ENCODE measurements at places on chromosomes 12 and 14.
A peak's percentile ranks its signal among the peaks of the same experiment; 100 is the strongest.

- no peak for DNase-seq
These were observed 24.2 kb downstream of the SH2B3 start for GRCh38 chr12:111429828-111430432.

- DNase-seq, result no peak
These were observed 18.0 kb downstream of the SLC7A7 start for GRCh38 chr14:22797017-22797917.

- DNase-seq, result no peak
These were observed 55.2 kb downstream of the SPTB start for GRCh38 chr14:64824471-64824870.

GRCh38 chr12:21459474-21459873 lies 22.0 kb downstream of the PYROXD1 start:
- no peak for DNase-seq

- DNase-seq, result no peak
These were observed 63.4 kb downstream of the DACT1 start for GRCh38 chr14:58701156-58701555.

DNA sequence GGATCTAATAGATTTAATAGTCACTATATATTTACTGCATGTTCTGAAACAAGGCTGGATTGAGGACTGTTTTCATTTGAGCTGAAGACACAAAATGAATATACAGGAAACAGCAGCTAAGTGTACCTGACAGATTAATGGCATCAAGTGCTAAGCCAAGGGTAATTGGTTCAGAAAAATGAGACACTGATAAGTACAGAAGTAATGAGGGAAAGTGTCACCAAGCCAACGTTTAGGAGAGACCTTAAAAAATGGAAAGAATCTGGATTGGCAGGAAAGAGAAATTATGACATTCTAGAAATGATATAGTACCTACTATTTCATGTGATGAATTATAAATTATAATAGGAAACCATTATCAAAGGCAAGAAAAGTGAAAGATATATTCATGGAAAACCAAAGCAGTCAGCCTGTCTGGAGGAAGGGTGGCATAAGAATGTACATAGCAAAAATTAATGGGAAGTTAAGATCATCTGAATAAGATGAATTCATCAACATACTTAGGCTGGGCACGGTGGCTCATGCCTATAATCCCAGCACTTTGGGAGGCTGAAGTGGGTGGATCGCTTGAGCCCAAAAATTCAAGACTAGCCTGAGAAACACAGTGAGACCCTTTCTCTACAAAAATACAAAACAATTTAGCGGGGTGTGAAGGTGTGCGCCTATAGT lies 21.0 kb upstream of the DUSP16 start:
- no peak for DNase-seq

- DNase-seq, result no peak
These were observed 80.8 kb upstream of the AMIGO2 start for GRCh38 chr12:47160316-47161244.

DNA sequence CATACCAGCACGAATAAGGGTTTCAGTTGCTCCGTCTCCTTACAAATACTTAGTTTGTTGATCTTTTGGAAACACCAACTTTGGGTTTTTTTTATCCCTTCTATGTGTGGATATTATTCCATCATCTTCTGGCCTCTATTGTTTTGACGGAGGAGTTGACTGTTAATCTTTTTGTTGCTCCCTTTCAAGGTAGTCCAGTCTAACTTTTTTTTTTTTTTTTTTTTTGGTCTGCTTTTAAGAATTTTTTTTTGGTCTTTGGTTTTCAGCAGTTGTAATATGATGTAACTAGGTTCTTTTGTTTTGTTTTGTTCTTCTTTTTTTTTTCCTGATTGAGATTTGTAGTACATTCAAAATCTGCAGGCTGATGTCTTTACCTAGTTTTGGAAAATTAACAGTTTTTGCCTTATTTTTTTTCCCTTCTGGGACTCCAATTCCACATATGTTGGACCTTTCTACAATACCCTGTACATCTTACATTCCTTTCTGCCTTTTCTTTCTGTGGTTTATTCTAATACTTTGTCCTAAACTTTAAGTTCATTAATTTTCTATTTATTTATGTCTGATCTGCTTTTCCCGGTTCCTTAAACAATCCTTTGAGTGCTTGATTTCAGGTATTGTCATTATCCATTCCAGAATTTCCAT lies 54.9 kb downstream of the DNAH10 start:
- no peak for DNase-seq

DNA sequence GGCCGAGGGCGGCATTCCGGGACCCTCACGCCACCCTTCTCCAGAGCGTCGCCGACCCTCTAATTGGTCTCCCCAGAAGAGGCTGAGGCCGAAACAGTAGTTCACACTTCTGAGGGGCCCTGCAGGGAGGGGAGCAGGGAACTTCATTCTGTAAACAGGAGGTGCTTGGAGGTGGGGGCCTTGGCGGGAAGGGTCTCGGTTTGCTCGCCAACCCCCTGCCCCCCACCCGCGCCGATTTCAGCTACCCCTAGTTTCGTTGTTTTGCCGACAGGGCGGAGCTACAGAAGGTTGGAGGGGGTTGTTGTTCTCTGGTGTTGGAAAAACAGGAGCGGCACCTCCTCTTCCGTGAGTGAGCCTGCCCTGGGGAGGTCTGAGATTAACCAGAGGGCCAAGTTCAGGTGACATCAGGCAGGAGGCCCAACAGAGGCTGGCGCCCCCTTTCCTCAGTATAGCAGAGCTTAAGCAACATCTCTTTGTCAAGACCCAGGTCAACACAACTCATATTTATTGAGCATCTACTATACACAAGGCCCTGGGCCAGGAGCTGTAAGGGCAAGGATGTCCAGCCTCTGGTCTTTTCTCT lies 682 bp downstream of the ERBB3 start:
- peak; percentile 13 for DNase-seq

DNA sequence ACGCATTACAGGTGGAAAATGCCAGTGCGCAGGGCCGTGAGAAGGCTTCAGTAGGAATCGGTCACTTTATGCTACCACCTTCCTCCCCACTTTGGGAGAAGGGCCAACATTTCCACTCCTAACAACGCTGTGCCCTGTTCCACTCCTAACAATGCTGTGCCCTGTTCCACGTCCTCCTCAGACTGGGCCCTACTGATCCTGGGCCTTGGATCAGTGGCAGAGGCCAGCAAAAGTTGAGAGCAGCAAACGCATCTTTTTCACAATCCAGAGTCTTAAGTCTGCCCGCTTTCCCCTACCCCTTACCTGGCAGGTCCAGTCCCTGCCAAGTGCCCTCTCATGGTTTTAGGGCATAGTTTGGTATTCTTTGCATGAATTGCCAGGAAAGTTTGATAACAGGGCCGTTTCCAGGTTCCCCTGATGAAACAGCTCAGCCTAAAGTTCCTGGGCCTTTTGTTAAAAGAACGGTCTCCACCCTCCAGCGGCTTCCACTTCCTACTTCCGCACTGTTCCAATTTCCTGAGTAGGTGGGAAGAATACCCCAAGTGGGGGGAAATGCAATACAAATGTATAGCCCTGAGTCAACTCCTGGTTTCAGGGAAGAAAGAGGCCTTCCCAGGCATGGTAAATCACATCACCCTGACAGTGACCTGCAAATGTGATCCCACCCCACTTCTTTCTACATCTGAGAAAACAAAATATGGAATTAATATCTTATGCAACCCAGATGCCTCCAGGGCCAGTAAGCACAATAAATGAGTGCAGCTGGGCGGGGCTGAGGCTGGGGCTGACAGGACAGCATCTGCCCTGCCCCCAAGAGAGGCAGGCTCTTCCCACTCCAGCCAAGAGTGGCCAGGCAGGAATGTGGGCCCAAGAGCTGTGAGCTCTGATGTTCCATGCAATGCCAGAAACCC lies 15.0 kb downstream of the KCTD10 start:
- DNase-seq, result peak; percentile 35

- no peak for DNase-seq
These were observed 313.1 kb upstream of the GARIN6 start for GRCh38 chr12:99334285-99335056.

- no peak for DNase-seq
These were observed at the start of gene MMP19 for GRCh38 chr12:55842681-55843429. MMP19 (minus strand) TSS chr12:55842936; CDS start chr12:55842830, 106 bp downstream.

- DNase-seq, result no peak
These were observed 69.6 kb downstream of the ITPK1 start for GRCh38 chr14:93045965-93046704.

DNA sequence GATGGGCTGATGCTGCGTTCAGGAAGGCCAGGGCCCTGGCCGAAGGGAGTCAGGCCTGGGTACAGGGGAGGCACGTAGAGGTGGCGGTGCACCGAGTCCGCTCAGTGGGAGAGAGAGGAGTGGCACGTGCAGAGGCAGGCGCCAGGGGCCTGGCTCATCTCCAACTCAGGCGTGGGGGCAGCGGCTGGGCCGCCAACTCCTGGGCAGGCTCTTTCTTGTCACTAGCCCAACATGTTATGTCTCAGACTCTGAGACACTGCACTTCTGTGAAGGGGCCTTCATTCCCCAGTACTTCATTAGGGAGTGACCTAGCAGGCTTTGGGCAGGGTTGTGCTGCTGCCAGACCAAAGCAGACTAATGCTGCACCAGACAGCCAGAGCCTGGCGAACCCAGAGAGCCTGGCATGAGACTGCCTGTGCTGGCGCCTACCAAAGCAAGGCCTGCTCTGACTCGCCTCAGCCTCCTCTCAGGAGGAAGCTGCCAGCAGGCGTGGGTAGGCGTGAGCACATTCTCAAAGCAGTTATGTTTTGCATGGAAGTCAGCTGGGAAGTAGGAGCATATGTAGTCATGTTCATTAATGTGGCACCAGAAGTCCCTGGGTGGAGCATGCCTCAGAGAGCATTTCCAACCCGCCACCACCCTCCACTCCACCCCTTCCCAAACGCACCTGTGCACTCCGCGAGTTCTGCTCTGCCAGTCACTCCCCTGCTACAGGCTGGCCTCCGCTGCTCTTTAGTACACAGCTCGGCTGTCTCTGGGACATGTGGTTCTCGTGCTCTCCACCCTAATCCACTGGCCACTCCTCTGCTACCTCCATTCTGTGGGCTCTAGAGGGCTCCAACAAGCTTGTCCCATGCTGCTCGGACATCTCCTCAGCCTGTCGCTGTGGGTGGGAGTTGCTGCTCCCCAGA lies 9.7 kb downstream of the CKB start:
- peak; percentile 40 for DNase-seq

GRCh38 chr12:18327036-18327435 lies 65.7 kb downstream of the PIK3C2G start:
- DNase-seq, result no peak

DNA sequence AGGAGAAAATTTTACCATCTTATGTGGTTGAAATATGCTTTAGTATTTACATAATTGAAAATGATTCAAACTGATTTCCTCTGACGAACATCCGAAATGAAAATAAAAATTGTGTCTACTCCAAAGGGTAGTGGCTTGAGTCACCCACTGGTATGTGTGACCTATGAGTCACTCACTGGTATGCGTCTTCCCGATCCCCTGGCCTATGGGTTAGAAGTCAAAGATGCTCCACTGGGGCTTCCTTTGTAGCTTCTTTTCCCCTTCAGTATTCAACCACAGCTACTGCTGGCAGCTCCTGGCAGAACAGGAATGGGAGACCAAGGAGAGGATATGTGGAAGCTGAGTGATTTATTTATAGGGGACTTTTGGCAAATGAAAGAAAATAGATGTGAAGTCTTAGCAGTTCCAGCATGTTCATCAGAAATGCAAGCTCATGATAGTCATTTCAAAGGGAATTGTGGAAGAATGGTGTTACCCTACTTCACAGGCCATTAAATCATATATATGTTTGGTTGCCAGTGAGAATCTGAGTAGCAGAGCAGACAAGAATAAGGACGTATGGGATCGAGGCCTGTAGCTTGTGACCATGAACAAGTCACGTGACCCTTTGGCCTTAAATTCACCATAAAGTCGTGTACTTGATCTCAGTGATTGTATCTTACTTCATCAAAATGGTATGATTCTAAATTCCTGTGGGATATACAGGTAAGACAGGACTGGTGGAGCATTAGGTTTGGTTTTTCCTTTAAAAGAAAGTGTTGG lies 108.3 kb downstream of the CRADD start:
- no peak for DNase-seq

DNA sequence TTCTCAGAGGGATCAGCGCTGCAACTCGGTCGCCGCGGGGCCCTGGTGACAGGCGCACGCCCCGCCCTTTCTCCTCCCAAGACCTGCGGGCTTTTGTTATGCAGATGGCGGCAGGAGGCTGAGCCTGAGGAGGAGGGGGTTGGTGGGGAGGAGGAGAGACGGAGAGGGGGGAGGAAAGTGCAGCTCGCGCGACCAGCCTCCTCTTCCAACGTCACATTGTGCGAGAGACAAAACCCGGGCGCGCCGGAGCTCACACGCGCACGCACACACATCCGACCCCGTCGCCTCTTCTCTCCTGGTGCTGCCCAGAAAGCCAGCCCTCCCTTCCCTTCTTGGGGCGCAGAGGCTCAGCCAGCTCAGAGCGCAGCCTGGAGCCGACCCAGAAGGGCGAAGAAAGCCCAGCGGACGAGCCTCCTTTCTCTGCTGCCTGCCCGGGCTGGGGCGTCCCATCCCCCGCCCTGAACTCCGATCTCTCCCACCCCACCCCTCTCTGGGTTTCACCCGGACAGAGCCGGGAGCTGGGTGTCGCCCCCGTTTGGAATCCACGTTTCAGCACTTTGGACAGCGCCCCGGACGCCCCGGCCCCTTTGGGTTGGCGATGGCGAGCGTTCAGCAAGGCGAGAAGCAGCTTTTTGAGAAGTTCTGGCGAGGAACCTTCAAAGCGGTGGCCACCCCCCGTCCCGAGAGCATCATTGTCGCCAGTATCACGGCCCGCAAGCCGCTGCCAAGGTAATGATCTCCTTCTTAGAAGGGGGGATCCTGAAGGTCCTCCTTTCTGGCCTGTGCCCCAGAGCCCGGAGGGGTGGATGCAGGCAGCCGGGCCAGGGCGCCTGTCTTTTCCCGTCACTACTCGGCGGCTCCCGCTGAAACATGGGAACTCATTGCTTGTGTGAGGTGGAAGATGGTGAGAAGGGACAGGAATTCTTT lies at the start of gene SRRM4:
Gene SRRM4 (plus strand): TSS at position 257 of the 927 bp plus-strand sequence. CDS start 342 bp downstream, at position 599.
- peak; percentile 40 for DNase-seq

GRCh38 chr12:127060310-127060847 lies 1206.6 kb upstream of the TMEM132C start:
- no peak for DNase-seq

DNA sequence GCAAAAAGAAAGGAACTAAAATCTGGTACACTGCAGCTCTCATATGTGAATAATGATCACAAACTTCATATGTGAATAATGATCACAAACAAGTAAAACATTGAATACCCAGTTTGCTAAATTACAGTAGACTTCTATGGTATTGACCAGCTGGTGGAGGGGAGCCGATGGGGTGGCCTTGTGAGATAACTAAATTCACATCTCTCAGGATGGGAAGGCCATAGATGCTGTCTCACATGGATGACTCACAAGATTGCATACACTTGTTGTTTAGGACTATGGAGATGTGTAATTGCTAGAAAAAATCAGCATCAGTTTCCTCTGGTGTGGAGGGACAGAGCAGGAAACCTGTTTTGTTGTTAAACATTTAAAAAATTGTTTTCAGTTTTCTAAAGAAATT lies 49.2 kb downstream of the ACACB start:
- DNase-seq, result no peak

GRCh38 chr12:110744601-110745264 lies 2.0 kb upstream of the PPP1CC start:
- no peak for DNase-seq

DNA sequence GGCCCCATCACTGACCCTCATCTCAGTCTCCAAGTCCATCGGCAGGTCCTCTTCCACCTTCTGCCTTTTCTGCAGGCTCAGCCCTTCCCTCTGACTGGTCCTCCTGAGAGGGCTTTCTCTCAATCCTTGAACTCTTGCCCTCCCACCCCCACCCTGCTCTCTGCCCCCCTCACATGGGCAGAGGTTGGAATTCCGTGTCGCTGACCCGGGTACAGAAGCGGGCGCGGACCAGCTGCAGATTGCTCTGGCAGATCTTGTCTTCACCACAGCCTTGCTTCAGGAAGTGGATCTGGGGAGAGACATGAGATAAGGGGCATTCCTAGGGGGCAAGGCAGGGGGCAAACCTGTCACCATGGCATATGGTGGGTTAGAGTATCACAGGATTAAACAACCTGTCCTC lies 12.4 kb downstream of the ITGA7 start:
- no peak for DNase-seq

Data from midbrain (tissue), 1 donor.